ENCODE measurements at places on chromosomes 2 and 18. TPM values are rescaled to one million over a fixed set of nuclear protein-coding genes. Genes with fewer than 3 reads are reported as not detected.

Gene FOXI3
- not detected for total RNA-seq

Gene ADD2
- 12.2 TPM for total RNA-seq

Gene DHX57
- total RNA-seq: 14.7 TPM

Gene RAB6C
- total RNA-seq: not detected

Gene SELENOI
- total RNA-seq: 18.4 TPM

Gene RTP5
- 0.10 TPM for total RNA-seq

DNA sequence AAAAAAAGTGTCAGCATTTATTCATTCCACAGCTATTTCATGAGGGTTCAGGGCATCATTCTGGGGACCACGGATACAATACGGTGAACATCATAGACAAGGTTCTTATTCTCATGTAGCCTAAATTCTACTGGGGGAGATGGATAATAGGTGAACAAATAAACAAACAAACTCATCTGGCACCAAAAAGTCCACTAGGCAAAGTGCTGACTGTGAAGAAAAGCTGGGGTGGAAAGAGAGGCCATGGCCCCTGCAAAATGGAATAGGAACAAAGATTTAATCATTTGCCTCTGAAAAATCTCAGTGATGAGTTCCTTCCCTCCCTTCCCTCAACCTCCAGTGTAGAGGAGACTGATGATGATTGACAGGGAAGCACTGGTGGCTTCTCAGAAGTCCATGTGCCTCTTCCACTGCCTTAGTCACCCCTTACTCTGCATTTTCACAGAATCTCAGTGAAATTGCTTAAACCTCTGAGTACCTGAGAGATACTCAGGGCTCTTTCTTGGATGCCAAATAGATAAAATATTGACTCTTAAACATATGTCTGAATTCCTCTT lies 69.3 kb upstream of the IL1R1 start:
- H3K27ac ChIP-seq: no peak overlapping the region
- no peak for DNase-seq
- H3K4me3 ChIP-seq: no peak overlapping the region

DNA sequence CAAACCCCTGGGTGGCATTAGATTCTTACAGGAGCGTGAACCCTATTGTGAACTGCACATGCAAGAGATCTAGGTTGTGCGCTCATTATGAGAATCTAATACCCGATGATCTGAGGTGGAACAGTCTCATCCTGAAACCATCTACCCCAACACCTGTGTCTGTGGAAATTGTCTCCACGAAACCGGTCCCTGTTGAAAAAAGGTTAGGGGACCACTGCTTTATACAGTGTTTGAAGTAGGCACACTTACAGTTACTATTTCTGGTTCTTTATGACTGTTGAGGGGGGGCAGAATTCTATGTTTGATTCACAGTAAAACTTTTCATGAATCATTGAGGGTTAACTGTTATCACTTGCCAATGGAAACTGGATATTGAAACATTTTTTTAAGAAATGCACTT lies 72.0 kb downstream of the RIF1 start:
- no peak overlapping the region for H3K27ac ChIP-seq
- no peak overlapping the region for H3K4me3 ChIP-seq
- H3K27me3 ChIP-seq: no peaks in the 10 kb centered on the region
- H3K4me1 ChIP-seq: no peaks in the 10 kb centered on the region
- peaks cover 58% of the 10 kb centered on the region for H3K36me3 ChIP-seq
- DNase-seq: no peak

DNA sequence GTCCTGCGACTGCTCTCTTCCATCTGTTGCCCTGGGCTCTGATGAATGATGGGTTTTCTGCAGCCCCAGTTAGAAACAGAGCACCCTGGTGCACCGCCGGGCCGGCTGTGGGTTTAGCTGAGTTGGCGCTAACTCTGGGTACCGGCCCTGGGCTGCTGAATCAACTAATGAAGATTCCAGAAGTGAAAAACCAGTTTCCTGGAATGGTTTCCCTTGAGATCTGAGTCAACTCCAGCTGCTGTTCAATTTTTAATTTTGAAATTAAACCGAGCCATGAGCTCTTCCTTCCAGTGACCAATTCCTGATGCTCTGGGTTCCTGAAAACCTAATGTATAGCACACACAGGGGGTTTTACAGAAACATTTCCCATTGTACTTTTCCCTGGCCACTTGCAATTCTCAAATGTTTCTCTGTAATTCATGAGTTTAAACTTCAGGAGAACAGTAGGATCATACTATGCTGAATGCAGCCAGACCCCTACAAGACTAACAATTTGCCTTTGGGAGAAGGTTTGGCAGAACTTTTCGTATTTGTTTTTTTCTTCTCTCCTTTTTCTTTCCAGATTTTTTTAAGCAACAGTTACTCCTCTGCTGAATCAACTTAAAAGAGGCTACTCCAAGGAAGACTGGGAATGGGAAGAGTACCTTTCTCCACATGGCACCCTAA lies 5.5 kb downstream of the COL6A3 start:
- H3K36me3 ChIP-seq: no peaks in the 10 kb centered on the region
- H3K27me3 ChIP-seq: no peaks in the 10 kb centered on the region
- H3K4me1 ChIP-seq: no peaks in the 10 kb centered on the region
- no peak for DNase-seq
- H3K4me3 ChIP-seq: no peak overlapping the region

DNA sequence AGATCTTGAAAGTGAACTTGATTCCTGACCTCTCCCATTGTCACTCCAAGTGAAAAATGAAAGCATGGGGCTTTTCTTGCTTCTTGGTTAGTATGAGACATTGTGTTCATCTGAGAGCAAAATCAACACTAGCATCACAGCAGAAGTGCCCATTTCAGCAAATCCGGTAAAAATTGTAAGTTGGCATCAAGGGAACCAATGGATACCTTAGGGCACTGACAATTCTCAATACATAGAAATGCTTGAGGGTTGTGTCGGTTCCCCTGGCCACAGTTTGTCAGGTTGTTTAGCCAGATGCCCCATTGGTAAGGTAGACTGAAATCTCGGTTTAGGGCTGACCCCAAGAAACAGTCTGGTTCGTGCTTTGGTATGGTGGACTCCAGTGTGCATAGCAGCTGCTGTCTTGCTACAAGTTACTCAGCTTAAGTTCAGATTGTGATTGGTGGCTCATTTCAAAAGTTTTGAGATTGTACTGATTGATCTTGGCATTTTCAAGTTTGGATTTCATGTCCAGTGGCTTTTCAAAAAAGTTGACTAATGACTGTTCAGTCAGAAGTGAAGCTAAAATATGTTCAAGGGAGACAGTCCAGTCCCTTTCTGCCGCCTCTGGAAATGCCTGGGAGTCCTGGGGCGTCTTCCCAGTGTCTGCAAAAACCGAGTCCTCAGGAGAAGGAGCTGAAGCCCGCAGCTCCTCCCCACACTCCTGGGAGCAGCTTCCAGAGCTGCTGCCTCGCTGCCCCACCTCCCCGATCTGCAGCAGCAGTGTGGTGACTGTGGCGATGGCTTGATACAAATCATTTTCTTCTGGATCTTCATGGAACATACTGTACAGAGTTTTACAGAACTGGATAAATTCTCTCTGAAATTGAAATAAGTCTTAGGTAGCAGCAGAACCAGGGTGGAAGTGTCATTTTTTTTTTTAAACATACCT lies 5.6 kb downstream of the RPL31 start:
- H3K27me3 ChIP-seq: no peaks in the 10 kb centered on the region
- H3K4me3 ChIP-seq: no peak overlapping the region
- DNase-seq: no peak
- H3K36me3 ChIP-seq: no peaks in the 10 kb centered on the region
- H3K27ac ChIP-seq: no peak overlapping the region

DNA sequence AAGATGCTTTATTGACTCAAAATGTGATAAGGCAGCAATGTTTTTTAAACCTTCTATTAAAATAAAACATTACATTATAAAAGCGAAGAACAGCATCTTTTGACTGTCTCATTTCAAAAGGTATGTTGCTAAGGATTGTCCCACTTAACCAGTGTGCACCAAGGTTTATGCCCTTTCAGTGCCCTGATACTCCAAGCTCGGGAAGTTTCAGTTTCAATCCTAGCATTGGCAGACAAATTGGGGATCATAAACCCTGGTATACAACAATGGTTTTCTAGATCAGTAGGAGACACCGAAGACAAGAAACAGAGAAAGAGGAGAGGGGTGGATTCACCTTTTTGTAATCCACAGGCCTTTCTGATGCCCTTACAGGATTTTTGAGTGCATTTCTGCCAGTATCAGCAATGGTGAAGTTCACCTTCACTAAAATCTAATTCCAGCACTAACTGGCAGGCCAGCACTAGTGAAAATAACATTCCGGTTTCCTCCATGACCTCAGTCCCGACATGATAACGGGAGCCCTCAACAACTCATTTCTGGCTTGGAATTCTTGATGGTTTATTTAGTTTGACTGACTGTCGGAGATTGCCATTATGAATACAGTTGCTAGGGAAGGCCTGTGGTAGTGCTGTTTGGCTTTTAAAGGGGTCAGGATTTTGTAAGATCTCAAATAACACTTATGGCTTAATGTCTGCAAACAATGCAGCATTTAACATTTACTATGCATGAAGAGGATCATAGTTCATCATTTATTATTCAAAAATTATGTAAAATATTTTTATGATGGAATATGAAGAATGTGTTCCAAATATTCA lies 33.3 kb upstream of the FIGN start:
- H3K27ac ChIP-seq: no peak overlapping the region
- H3K4me3 ChIP-seq: no peak overlapping the region
- no peaks in the 10 kb centered on the region for H3K4me1 ChIP-seq
- no peaks in the 10 kb centered on the region for H3K36me3 ChIP-seq
- H3K27me3 ChIP-seq: no peaks in the 10 kb centered on the region
- no peak for DNase-seq

- no peaks in the 10 kb centered on the region for H3K36me3 ChIP-seq
- H3K27ac ChIP-seq: peak overlapping the region; percentile 88
- H3K4me3 ChIP-seq: peak overlapping the region; percentile 74
- H3K27me3 ChIP-seq: no peaks in the 10 kb centered on the region
Measured at GRCh38 chr2:218567797-218568189, 358 bp downstream of the USP37 start.
